Articular chondrocyte of knee joint (primary cell): ENCODE measurements at places on chromosomes 4 and X. TPM values are rescaled to one million over a fixed set of nuclear protein-coding genes. Genes with fewer than 3 reads are reported as not detected.

DAPP1 gene
- total RNA-seq, result not detected in 2 replicates

NKX3-2 gene
- 2.6 and 3.6 TPM in 2 replicates for total RNA-seq

HSFX3 gene
- not detected in 2 replicates for total RNA-seq

ACSL4 gene
- 130 and 132 TPM in 2 replicates for total RNA-seq

UCP1 gene
- total RNA-seq, result not detected in 2 replicates

C4orf36 gene
- 0.13 TPM in 1 of 2 replicates, not detected in the other for total RNA-seq

SLC26A1 gene
- total RNA-seq, result 0.26 and 0.43 TPM in 2 replicates

PNPLA4 gene
- 11.4 and 28.3 TPM in 2 replicates for total RNA-seq

MMAA gene
- 6.5 and 9.2 TPM in 2 replicates for total RNA-seq

AFP gene
- 0.22 TPM in 1 of 2 replicates, not detected in the other for total RNA-seq

SHOX gene
- 2.2 and 3.2 TPM in 2 replicates for total RNA-seq

MBNL3 gene
- total RNA-seq, result 8.0 and 12.9 TPM in 2 replicates

NAAA gene
- total RNA-seq, result 22.1 and 22.9 TPM in 2 replicates

XPNPEP2 gene
- total RNA-seq, result 0.11 and 0.26 TPM in 2 replicates

RTL9 gene
- 0.13 and 0.22 TPM in 2 replicates for total RNA-seq

TRIML2 gene
- total RNA-seq, result 0.22 TPM in 1 of 2 replicates, not detected in the other

ATOH1 gene
- not detected in 2 replicates for total RNA-seq

OTUD6A gene
- total RNA-seq, result not detected in 2 replicates

PNMA5 gene
- total RNA-seq, result not detected in 2 replicates
